ENCODE measurements at places on chromosomes 11 and 22. TPM values are rescaled to one million over a fixed set of nuclear protein-coding genes. Genes with fewer than 3 reads are reported as not detected.
A peak's percentile ranks its signal among the peaks of the same experiment; 100 is the strongest.

DNA sequence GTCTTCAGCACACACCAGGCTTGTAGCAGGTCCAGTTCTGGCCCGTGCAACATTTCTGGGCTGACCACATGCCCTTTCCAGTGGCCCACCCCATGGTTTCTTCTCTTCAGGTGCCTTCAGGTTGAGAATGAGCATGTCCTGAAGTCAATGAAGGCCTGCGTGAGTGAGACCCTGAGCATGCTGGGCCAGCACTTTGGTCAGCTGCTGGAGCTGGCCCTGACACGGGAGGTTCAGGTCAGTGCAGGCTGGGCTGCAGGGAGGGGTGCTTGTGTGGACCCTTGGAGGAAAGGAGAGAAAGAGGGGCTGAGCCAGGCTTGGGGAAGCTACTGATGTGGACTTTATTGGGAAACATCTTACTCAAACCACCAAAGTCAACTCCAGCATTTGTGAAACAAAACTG lies 63.5 kb downstream of the INSC start:
- H3K27me3 ChIP-seq, result peaks cover 8% of the 10 kb centered on the region
- H3K36me3 ChIP-seq, result no peaks in the 10 kb centered on the region
- no peak overlapping the region for H3K27ac ChIP-seq
- DNase-seq, result no peak
- no peak overlapping the region for H3K4me3 ChIP-seq

DNA sequence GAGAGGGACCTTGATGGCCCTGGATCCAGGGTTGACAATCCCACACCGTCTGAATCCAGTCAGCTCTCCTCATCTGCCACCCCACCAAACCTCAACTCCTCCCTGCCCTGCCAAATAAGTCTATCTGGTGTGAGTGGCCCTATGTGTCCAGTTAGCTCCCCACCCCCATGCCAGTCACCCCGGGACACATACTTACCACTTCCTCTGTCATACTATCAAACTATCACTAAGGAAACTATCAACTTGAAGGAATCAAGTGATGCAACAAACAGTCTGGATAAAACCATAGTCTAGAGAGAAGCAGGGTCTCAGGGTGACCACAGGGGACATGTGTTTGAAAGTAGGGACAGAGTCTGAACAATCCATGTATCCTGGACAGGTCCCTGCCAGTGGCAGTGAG lies 13.2 kb upstream of the CSF2RB start:
- no peaks in the 10 kb centered on the region for H3K36me3 ChIP-seq
- H3K27me3 ChIP-seq, result peaks cover 72% of the 10 kb centered on the region
- no peak overlapping the region for H3K27ac ChIP-seq

- H3K27me3 ChIP-seq, result no peaks in the 10 kb centered on the region
- no peaks in the 10 kb centered on the region for H3K36me3 ChIP-seq
- H3K4me1 ChIP-seq, result no peaks in the 10 kb centered on the region
- DNase-seq, result no peak
- no peak overlapping the region for H3K4me3 ChIP-seq
Observed at GRCh38 chr11:62459080-62459479, 40.2 kb downstream of the SCGB1A1 start.

GRCh38 chr22:27514601-27515523 lies 286.7 kb downstream of the MN1 start:
- H3K27ac ChIP-seq, result peak overlapping the region; percentile 76
- H3K4me1 ChIP-seq, result peaks cover 18% of the 10 kb centered on the region
- H3K4me3 ChIP-seq, result no peak overlapping the region
- peaks cover 43% of the 10 kb centered on the region for H3K27me3 ChIP-seq
- peak; percentile 74 for DNase-seq

- H3K4me1 ChIP-seq, result no peaks in the 10 kb centered on the region
- DNase-seq, result no peak
- no peaks in the 10 kb centered on the region for H3K27me3 ChIP-seq
Observed at GRCh38 chr11:128871168-128871610, 4.1 kb upstream of the KCNJ1 start.

GRCh38 chr11:119368121-119369034 lies 13.1 kb downstream of the USP2 start:
- peaks cover 97% of the 10 kb centered on the region for H3K4me1 ChIP-seq
- H3K27ac ChIP-seq, result peak overlapping the region; percentile 95
- no peaks in the 10 kb centered on the region for H3K36me3 ChIP-seq

- peaks cover 3% of the 10 kb centered on the region for H3K27me3 ChIP-seq
- no peak overlapping the region for H3K4me3 ChIP-seq
- no peaks in the 10 kb centered on the region for H3K36me3 ChIP-seq
- H3K4me1 ChIP-seq, result peaks cover 7% of the 10 kb centered on the region
Observed at GRCh38 chr11:123159183-123159857, 35.7 kb downstream of the CLMP start.

VSIG2 gene
- 1.2 TPM for total RNA-seq

Data from left ventricle myocardium inferior (tissue), 1 donor.